ENCODE measurements at places on chromosomes 11 and 22.
A peak's percentile ranks its signal among the peaks of the same experiment; 100 is the strongest.

GRCh38 chr11:67504005-67504949, 886 bp downstream of the PITPNM1 start:
- DNase-seq: peak; percentile 73

DNA sequence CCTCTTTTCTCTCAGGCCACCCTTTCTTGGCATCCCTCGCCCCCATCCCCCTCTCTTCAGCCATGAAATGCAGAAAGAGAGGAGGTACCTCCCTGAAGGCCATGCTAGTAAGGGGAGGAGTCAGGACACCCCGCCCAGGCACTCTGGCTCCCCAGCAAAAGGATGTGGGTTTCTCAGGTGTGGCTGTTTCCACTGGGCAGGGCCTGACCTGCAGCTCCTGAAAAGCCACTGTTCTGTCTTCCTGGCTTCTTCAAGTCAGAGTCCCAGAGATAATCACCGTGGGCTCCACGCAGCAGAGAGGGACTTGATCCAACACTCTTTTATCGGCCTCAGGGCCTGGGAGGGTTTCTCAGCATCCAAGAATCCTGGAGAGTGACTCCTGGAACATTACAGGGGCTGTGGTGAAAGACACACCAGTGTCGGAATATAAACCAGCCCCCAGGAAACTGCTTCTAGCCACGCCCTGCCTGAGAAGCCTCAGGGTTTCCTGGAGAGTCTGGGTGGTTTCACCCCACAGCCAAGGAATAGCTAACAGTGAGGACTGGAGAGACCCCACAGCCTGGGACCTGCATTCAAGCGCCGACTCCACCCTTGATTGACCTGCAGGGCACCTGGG, 45.7 kb upstream of the TSPAN18 start:
- DNase-seq: no peak

DNA sequence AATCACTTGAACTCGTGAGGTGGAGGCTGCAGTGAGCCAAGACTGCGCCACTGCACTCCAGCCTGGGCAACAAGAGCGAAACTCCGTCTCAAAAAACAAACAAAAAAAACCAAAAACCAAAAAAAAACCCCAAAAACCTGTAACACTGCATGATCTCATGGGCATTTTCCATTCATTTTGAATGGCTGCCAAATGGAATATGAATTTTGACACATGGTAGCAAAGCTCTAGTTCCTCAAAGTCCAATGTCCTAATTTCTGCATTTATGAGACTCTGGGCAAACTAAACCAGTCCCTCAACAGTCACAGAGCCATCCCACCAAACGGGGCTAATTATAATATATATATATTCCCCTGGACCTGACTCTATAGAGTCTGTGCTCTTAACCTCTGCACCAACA, 61.8 kb downstream of the SGSM3 start:
- no peak for DNase-seq

DNA sequence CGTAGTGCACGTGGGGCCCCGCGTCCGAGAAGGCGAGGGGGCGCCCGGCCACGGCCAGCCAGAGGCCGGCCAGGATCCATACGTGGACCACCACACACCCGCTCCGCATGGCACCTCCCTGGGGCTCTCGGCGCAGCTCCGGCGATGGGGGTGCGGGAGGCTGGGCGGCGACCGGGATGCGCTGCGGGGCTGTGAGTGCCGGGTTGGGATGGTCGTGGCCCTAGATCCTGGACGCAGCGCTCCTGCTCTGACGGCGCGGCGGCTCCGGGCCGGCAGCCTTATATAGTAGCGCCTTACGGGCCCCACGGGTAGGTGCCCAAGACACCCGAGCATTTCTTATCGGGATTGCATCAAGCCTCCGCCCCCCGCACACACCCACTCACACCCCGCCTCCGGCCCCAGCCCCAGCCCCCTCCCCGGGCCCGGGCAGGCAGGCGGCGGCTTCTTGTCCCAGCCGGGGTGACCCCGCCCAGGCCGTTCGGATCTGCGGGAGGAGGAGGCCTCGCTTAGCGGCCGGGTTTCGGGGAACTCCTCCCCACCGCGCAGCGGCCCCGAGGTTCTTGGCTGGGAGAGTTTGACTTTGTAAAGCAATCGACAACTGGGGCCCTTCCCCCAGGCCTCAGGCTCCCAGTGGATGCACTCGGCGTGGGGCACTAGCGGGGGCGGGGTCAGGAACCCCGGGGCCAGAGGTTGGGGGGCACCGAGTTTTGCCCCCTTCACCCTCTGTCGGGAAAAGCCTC, at the start of gene FGF19:
TSS of gene FGF19 (minus strand) at position 255 of the 740 bp plus-strand sequence. CDS start at position 109, 146 bp downstream.
- no peak for DNase-seq

DNA sequence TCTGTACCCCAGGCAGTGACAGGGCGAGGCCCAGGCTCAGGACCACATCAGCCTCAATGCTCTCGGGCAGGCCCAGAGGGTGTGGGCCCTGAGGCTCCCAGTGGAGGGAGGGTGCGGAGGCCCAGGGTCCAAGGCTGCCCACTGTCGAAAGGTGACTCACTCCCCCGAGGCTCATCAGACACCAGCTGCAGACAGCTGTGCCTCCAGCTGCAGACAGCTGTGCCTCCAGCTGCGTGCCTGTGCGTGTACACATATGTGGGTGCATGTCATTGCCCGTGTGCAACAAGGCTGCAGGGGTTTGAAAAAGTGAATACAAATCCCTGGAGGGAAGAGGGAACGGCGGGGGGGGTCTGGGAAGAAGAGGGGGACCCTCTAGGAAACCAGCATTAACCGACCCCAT, 134.3 kb downstream of the BRD1 start:
- DNase-seq: no peak

Data from natural killer cell treated with Interleukin-12 subunit alpha and Interleukin-12 subunit beta and Interleukin-15 and Interleukin-18, amount 100 ng/mL, for 72 hours (primary cell).